Right lobe of liver (tissue), 6 donors: ENCODE measurements at places on chromosomes 2 and 18. TPM values are rescaled to one million over a fixed set of nuclear protein-coding genes. Genes with fewer than 3 reads are reported as not detected.

GRCh38 chr2:173511357-173511756 lies 156.7 kb downstream of the CDCA7 start:
- DNase-seq: no peak

ZNF532 gene
- 2.6 TPM for total RNA-seq

MYO3B gene
- not detected for total RNA-seq

GRCh38 chr2:195700480-195700879 lies 43.5 kb downstream of the SLC39A10 start:
- DNase-seq: no peak

DSC1 gene
- not detected for total RNA-seq

- no peak for DNase-seq
Observed at GRCh38 chr18:43751203-43751602, 473.9 kb upstream of the SYT4 start.

DNA sequence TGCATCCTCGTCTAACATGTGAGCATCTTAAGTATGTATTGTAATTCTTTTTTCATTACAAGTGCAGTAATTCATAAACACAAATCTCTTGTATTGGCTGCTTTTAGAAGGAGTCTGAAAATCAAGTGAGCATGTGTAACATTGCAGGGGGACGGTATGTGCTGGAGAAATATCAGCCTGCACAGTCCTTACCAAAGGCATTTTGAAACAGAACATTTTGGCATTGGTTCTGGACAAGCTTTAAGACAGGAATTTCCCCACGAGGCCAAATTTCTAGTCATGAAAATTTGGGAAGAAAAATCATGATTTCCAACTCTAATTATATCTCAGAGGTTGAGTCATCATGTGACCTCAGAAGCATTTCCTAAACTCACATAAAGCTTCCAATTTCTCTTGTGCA lies 24.7 kb upstream of the NRP2 start:
- no peak for DNase-seq

DNA sequence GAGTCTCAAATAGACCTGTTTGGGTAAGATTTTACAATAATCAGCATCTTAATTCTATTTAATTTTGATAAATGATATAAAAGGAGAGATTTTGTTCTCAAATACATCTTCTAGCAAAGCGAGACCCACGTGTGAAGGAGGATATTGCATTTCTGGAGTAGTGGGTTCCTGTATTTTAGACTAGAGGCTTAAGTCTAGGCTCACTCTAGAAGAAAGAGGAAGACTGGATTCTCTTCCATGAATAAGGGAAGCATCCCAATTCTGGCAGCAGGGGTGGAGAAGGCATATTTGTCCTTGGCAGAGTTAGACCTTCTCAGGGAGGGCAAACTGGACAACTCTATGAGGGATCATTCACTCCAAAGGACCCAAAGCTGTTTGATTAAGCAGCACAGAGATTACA lies 11.3 kb upstream of the FAM228A start:
- no peak for DNase-seq

DNA sequence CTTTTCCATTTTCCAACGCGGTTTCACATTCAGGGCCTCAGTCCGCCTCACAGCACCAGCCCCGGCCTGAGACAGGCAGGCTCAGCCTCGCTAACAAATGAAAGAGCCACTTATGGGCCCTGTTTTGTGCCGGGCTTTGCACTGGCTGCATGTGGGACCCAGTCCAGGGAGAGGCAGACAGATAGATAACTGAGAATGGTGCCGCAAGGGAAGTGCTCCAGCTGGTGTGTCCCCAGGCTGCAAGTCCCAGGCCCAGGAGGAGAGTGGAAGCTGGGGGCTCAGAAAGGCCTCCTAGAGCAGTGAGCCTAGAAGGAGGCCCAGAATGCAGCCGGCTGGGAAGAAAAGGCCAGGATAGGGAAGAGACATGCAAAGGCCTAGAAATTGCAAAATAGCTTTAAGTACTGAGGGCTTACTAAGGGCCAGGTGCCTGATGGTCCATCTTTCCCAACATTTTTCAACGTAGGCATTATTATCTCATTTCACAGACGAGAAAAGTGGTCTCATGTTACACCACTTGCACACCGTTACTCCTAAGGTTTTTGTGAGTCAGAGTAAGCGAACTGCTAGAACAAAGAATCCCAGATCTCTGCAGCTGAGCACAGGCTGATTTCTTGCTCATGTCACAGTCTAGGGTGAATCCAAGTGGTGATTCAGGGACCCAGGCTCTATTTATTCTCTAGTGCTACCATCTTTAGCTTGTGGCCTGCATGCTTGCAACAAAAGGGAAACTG lies 26.0 kb downstream of the ADRA2B start:
- no peak for DNase-seq

- peak; percentile 47 for DNase-seq
Observed at GRCh38 chr2:125086313-125087184, 1061.5 kb downstream of the CNTNAP5 start.

NHEJ1 gene
- total RNA-seq: 14.1 TPM

DNA sequence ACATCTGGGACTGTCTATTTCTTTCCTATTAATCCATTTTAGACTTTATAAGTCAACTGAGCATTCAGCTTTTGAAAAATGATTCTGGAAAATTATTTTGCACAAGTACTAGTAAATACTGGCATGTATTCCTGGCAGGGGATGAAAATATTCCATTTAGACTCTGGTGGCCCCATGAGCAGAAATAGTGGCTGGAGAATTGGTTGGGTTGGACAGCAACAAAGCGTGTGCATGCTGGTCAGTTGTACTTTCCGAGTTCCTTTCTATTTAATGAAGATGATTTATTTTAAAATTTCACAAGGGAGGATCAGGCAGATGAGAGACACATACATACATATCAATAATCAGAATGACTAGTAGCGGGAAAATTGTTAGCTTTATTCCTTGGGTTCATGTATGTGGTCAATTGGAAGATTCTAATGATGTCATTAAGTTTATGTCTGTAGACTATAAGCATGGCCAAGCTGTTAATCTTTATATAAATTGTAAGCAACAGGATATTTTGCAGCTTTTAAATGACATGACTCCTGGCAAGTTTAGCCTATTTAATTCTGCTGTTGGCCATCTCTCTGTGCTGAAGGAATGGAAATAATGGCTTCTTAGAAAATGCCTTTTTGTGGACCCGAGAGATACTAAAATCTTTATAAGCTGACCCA lies 541.6 kb downstream of the SLC4A3 start:
- DNase-seq: no peak

DNA sequence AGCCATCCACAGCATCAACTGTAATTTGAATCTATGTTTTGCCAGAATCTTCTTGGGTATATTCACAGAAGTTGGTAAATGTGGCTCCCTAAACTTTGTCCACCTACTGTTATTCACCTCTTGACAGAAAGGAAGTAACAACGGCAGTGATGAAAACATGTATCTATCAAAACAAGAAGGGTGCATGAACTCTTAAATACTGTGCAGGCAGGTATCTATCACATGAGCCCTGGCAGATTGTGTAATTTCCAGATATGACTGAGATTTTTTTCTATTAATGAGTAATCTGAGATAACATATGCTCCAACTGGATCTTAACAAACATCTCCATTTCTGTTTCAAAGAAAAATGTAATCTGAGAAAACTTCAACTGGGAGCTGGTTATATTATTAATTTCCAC lies 36.6 kb downstream of the SFT2D3 start:
- DNase-seq: no peak

GRCh38 chr2:111905990-111906735 lies 7.8 kb downstream of the MERTK start:
- no peak for DNase-seq

- DNase-seq: peak; percentile 48
Observed at GRCh38 chr2:170073288-170073687, 104.7 kb upstream of the MYO3B start.

DNA sequence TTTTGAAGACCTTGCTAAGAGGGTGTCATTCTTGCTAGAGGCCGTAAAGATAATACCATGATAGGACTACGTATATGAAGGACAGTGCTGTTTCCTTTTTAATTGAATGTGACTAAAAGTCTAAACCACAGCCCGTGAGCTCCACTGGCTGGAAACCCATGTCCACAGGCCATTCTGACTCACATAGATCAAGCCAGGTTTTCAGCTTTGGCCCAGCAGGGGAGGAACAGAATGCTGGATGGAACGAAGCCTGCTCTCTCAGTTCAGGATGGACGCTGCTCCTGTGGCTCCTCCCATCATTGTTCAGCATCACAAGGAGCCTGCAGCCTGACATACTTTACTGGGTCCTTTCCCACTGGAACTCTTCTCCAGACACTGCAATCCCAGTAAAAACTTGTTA lies 47.6 kb downstream of the ALPK2 start:
- DNase-seq: no peak

- no peak for DNase-seq
Observed at GRCh38 chr2:109067631-109068125, 61.3 kb upstream of the SH3RF3 start.

GRCh38 chr2:111133603-111134002 lies 12.9 kb downstream of the BCL2L11 start:
- DNase-seq: no peak

- no peak for DNase-seq
Observed at GRCh38 chr2:240812301-240812680, 7.7 kb downstream of the KIF1A start.

FBXO11 gene
- total RNA-seq: 28.7 TPM

DNA sequence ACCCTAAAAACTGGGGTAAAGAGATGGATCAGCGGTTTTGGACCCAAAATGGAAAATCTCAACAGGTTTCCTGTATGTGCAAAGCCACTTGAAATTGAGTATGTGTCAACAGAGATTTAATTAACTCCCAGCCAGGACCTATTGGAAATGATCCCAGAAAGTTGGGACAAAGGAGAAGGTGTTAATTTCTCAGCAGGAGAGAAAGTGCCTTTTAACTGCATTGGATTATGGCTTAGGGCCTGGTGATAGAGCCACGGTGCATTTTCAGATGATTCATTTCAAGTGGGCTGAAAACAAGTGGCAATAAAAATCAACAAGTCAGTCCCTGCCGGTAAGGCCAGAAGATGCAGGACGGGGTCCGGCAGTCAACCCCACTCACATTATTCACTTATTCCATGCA lies 80.2 kb upstream of the BCL11A start:
- no peak for DNase-seq

ST8SIA5 gene
- not detected for total RNA-seq
